ENCODE measurements at places on chromosomes 5 and 9.

DNA sequence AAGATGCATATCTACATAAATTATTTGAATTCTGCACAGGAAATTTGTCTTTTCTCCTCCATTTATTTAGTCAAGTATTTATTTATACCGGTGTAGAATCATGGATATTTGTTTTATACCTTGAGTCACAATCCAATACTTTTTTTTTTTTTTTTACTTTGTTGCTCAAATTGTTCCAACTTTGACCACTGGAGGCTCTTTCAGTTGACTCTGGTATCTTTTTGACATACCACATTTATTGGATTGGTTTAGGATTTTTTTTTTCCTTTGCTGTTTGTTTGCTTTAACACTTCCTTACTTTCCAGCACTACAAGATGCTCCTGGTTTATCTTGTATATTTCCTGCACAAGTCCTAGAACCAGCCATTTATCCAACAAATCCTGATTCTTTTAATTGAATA lies 543.1 kb upstream of the RIOK2 start:
- no peak for DNase-seq

DNA sequence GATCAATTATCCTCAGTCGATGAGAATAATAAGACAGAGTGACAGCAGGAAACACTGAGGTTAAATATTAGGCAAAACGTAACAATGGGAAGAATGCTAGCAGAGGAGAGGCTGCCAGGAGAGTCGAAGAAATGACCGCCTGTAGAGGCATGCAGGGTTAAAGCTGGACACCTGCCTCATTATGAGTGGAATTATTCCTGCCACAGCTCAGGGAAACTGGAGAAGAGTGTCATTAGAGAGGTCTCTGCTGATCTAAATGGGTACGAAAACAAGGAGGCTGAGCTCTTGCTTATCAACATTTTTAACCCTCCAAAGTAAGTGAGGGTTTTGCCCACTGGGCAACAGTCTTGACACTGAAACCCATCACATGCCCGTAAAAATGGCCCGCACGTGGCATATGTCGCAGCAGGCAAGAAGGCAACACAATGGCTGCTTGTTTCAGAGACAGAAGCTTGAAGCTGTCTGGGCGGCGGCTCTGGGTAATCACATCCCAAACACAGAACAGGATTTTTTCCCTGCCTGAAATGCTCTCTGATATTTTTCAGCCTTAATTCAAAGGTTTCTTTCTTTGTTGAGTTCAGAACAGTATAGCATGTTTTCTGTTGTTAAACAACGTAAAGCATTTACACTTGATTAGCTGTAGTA lies 118.7 kb downstream of the MED27 start:
- DNase-seq: no peak

GRCh38 chr5:3599226-3600105 lies 3.8 kb downstream of the IRX1 start:
- no peak for DNase-seq

- DNase-seq: no peak
These were observed 193.1 kb downstream of the ICE1 start for GRCh38 chr5:5615569-5615968.

DNA sequence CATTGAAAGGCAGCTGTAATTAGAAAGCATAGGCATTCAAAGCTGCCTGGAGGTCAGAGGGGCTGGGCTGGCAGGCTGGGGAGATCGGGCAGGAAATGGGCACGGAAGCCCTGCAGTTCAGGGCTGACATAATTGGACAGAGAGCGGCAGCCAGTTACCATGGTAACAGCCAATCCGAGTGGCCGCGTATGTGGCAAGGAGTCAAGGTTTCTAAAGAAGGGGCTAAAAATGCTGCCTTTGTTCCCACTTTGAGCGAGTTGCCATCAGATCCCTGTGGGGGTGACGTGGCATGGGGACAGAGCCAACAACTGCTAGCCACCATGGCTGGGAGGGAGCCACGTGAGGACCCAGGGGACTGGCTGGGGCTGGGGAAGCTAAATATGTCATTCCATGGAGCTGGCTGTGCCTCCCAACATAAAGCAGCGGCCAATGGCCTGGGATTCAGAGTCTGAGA lies 44.7 kb upstream of the NDFIP1 start:
- DNase-seq: peak; percentile 49

GRCh38 chr9:17470036-17470813 lies 108.6 kb upstream of the SH3GL2 start:
- DNase-seq: no peak

DNA sequence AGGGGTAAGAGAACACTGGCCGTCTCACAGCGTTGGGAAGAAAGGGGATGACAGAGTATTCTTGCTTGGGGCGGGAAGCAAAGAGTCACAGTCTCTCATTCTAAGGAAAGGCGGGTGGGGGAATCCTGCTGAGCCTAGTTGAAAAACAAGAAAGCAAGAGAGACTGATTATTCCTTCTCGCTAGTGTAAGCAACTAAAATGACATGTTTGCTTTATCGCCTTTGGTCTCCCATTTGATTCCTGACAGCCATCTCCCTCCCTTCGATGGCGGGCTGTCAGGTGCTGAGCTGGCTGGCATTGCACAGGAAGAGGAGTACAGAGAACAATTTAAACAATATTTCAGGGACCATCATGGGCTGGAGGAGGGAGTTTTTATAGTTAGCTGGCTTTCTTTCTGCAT lies 331.3 kb downstream of the ASTN2 start:
- no peak for DNase-seq

GRCh38 chr9:29297592-29297991 lies 1724.3 kb upstream of the C9orf72 start:
- no peak for DNase-seq

DNA sequence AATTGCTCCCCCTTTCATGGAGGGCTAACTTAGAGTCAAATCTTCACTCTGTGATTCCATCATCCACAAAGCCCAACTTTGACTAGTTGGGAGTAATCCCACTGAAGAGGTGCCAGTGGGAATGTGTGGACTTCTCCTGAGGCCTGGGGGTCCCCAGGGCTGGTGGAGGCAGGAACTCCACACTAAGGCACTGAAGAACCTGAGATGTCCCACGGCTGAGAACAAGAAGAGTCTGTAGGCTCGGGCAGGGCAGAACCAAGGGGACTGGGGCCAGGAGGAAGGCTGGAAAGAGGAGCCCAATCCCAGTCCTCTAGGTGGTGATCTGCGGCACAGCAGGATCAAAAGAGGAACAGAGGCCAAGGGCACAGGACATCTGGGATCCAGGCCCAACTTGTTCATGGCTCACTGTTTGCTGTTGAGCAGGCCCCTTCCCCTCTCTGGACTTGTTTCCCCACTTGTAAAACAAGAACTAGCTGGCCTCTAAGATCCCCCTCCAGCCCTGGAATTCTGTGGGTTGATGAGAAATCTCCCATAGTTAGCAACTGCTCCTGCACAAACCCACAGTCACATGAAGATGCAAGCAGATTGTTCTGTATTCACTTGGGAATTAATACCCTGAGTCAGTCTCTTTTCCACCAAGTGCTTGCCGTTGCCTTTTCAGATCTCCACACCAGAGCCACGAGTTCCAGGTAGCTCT lies 32.7 kb upstream of the ALDH1B1 start:
- DNase-seq: no peak

DNA sequence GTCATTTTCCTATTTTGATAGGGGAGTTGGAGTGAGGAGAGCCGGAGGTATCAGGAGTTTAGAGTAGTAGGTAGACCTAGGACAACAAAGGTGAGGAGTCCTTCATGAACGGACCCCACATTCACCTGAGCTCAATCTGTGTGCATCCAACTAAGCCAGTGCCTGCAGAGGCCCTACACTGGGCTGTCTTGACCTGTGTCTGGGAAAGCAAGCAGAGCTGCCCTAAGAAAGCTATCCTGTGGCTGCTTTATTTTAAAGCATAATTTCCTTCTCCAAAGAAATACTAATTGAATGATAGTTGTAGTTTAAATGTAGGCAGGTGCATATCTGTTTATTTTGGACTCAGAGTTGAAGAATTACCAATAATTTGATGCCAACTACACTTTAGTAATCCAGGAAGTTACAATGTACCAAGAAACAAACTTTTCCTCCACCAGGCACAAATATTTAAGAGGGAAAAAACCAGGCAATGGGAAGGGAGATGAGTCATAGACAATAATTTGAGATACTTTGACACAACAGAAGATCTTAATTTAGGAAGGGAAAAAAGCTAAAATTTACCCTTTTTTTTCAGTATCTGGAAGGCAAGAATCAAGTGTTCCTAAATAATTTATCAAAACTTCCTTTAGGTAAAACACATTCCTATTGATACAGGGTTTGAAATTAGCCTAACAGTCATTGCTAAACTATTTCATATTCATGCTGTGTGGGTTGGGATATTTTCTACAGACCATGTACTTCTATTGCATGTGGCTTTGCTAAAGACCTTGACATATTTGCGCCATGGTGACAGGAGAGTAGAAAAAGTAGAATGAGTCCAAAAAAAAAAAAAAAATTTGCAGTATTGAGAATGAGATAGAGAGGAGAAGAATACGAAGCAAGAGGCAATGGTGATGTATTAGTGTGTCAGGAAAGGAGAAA lies 376.6 kb upstream of the TUSC1 start:
- no peak for DNase-seq

DNA sequence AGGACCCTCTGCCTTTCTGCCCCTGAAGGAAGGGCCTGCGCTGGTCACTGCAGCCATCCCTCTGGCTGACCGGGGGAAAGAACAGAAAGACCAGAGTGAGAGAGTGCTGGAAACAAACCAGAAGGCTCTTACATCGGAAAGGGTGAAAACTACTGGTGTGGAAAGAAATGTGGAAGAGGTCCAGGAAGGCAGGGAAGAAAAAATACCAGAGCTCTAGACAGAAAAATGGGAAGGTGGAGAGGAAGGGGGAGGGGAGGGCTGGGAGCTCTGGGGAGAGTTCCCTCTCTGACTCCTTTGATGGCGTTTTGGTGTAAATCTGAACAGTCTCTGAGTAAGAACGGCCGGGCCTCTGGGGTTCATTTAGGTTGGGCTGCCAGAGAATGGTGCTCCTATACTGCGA lies 47.7 kb downstream of the COL23A1 start:
- DNase-seq: no peak

DNA sequence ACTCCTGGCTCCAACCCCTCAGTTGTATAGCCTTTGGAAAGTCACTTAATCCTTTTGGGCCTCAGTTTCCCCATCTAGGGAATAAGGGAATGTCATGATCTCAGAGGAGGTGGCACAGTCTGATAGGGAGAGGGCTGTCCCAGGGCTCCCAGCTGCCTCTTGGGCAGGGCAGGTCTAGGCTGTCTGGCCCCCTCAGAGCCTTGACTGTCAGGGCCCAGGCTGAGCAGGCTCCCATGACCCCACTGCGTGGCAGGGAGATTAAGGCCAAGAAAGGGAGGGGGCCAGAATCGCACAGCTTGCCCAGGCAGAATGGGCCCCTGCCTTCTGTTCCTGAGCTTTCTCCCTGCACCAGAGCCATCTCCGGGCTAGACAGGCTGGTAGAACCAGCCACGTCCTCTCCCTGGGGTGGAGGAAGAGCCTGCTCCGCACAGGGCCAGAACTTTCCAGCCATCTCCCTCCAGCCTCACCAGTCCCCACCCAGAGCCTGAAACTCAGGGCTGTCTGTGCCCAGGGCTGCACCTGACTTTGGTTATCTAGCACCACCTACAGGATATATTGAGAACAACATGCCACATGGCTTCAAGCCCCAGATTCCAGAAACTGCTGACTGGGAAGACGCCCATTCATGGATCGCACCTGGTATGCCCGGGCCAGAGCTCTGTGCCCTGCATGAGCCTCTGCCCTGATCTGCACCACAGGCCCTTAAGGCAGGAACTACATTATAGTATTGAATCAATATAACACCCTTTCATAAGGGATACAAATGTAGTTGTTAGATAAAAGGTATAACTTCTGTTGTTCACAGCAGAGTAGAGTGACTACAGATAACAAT lies 32.1 kb downstream of the NAIF1 start:
- DNase-seq: peak; percentile 80

DNA sequence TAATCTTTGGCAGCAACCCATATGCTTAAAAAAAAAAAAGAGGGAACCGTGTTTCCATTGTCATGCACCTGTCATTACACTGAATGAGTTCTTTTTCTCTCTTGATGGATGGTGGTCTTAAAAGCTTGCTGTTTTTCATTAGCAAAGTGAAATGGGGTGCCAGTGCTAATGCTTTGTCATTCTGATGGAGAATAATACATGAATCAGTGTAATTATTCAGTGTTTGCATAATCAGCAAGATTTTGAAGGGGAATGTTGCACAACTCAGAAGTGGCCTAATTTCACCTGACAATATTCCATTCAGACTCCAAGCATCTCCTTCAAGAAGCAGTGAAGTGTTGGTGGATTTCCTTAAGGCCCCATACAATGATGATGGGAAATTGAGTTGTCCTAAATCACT lies 38.1 kb downstream of the MAP1B start:
- DNase-seq: no peak

- DNase-seq: no peak
These were observed 107.0 kb upstream of the PPP1R26 start for GRCh38 chr9:135372501-135373008.

DNA sequence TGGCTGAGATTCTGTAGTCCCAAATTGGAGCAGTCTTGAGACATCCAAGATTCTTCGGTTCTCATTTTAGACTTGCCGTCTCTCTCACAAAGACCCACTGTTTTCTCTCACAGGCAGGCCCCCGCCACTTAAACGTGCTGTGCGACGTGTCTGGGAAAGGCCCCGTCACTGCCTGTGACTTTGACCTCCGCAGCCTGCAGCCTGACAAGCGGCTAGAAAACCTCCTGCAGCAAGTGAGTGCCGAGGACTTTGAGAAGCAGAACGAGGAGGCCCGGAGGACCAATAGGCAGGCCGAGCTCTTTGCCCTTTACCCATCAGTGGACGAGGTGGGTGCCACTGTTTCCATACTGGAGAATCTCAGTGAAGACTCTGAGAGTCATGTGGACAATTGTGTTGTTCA lies 97.2 kb downstream of the DOCK8 start:
- no peak for DNase-seq

DNA sequence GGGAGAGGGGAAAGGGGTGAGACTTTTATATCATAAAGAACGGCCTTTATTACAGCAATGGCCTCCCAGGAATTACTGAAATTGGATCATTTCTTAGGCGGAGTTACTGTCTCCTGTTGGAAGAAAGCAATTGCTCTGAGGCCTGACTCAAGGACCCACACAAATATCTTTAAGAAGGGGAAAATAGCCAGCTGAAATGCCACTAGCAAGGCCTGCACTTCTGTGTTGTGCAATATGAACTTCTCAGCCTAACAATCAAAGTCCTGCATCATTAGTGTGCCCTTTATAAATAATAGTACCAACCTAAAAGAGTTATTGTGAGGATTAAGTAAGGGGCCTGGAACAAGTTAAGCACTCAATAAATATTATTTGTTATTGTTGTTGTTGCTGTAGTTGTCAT lies 30.1 kb upstream of the TRIM32 start:
- no peak for DNase-seq

- no peak for DNase-seq
These were observed 293.5 kb upstream of the C9orf72 start for GRCh38 chr9:27866741-27867140.

DNA sequence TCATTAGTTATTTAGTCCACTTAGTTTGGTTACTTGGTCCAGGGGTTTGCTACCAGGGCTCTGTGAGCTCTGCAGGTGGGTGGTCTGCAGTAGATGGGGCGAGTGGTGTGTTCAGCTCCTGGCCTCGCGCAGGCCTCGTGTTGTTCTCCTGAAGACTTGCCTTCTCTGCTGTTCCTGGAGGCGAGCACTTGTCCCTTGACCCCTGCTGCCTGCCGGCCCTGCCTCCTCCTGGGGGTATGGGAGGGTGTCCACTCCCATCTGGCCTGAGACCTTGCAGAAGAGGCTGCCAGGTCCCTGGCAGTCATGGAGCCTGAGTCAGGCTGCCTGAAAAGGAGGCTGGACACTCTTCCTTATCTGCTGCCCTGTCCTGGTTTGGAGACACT lies 137.0 kb downstream of the CACNA1B start:
- DNase-seq: no peak

Data from mucosa of descending colon (tissue), 3 donors.